Omental fat pad (tissue), 4 donors: ENCODE measurements at places on chromosomes 2 and 18. TPM values are rescaled to one million over a fixed set of nuclear protein-coding genes. Genes with fewer than 3 reads are reported as not detected.

Gene CELF4
- total RNA-seq = not detected

Gene SGO2
- total RNA-seq = 11.2 TPM

Gene PRKAG3
- total RNA-seq = not detected

Gene ZNF804A
- total RNA-seq = not detected

Gene DNMT3A
- total RNA-seq = 8.0 TPM

Gene VWA3B
- not detected for total RNA-seq

Gene CDK5R2
- total RNA-seq = not detected

Gene CAPN14
- total RNA-seq = 0.13 TPM

Gene BBS5
- total RNA-seq = 6.3 TPM

Gene ALLC
- total RNA-seq = not detected

Gene CWC22
- total RNA-seq = 19.0 TPM

Gene NOL4
- not detected for total RNA-seq

Gene CDC42EP3
- total RNA-seq = 12.1 TPM

Gene MAPK4
- not detected for total RNA-seq

Gene CRYGC
- not detected for total RNA-seq

Gene SF3B6
- 87.8 TPM for total RNA-seq

Gene MEP1B
- 0.32 TPM for total RNA-seq

Gene DLGAP1
- total RNA-seq = 5.7 TPM

Gene SRD5A2
- not detected for total RNA-seq

Gene MAB21L4
- total RNA-seq = not detected

Gene IL36A
- not detected for total RNA-seq

Gene GCG
- total RNA-seq = not detected

Gene PAIP2B
- total RNA-seq = 5.0 TPM

Gene COX7A2L
- 144 TPM for total RNA-seq

Gene LOXHD1
- total RNA-seq = 4.0 TPM

Gene FEV
- not detected for total RNA-seq

Gene ADD2
- total RNA-seq = 4.8 TPM

Gene TWIST2
- 96.8 TPM for total RNA-seq

Gene TMEM198
- total RNA-seq = 3.2 TPM

Gene FAM210A
- total RNA-seq = 6.6 TPM

Gene DSC3
- 60.2 TPM for total RNA-seq

Gene UGT1A3
- not detected for total RNA-seq

Gene IL36B
- total RNA-seq = not detected

Gene HS1BP3
- 30.3 TPM for total RNA-seq

Gene ESPNL
- 0.19 TPM for total RNA-seq

Gene LYPD1
- not detected for total RNA-seq

Gene SLC11A1
- total RNA-seq = 218 TPM

Gene MC5R
- not detected for total RNA-seq

Gene LONRF2
- 2.5 TPM for total RNA-seq

Gene DOK6
- 0.19 TPM for total RNA-seq

Gene PTPRN
- total RNA-seq = not detected

Gene RBM44
- 1.1 TPM for total RNA-seq

Gene FTCDNL1
- total RNA-seq = 2.9 TPM

Gene CNTNAP5
- total RNA-seq = not detected

Gene MROH2A
- not detected for total RNA-seq

Gene TRIM43
- not detected for total RNA-seq

Gene RUFY4
- 0.95 TPM for total RNA-seq

Gene ASB18
- total RNA-seq = not detected

Gene CNRIP1
- total RNA-seq = 47.3 TPM

Gene MC2R
- not detected for total RNA-seq

Gene DNAJB2
- 56.6 TPM for total RNA-seq

Gene SAG
- not detected for total RNA-seq

Gene CNGA3
- not detected for total RNA-seq

Gene SPRED2
- 45.4 TPM for total RNA-seq

Gene SCN2A
- total RNA-seq = not detected
